ENCODE measurements at places on chromosomes 7 and 10.

DNA sequence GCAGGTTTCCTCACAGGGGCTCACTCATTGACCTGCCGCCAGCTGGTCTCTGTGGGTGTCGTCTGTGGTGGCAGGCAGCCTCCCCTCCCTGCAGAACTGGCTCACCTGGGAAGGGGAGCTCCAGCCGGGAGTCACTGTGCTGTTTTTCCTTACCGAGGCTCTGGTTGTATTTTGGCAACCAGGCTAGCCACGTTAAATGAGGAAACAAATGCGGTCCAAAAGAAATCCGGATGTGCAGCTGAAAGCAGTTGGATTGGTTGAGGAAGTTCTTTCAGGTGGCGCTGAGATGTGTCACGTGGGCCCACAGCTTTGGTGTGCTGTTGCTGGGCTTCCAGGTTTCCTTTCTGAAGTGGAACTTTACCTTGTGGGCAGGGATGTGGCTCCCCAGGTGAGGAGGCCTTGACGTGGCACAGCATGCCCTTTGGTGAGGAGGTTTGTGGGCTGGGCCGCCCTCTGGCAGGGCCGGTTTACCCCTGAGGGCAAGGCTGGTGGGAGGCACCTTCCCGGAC, 14.2 kb downstream of the MTURN start:
- DNase-seq: no peak

GRCh38 chr10:132152896-132153580, 33.7 kb upstream of the DPYSL4 start:
- DNase-seq: no peak

GRCh38 chr7:33420311-33420940, 291.1 kb downstream of the BBS9 start:
- no peak for DNase-seq

- no peak for DNase-seq
These were observed 153.3 kb downstream of the STK31 start for GRCh38 chr7:23863209-23863787.

- DNase-seq: no peak
These were observed 495 bp downstream of the SFR1 start for GRCh38 chr10:104122225-104123107.

GRCh38 chr7:3551536-3551935, 250.5 kb downstream of the SDK1 start:
- no peak for DNase-seq

- no peak for DNase-seq
These were observed 458.1 kb downstream of the RPS24 start for GRCh38 chr10:78491812-78492211.

Data from T-helper 22 cell (primary cell).